Stimulated activated CD4-positive, alpha-beta T cell treated with anti-CD3 and anti-CD28 coated beads, Interleukin-15, amount 100 ng/mL, for 1 hour (primary cell): ENCODE measurements at places on chromosomes 11 and 22.
A peak's percentile ranks its signal among the peaks of the same experiment; 100 is the strongest.

- DNase-seq = no peak
Measured at GRCh38 chr22:46036558-46037408, 59.8 kb upstream of the WNT7B start.

DNA sequence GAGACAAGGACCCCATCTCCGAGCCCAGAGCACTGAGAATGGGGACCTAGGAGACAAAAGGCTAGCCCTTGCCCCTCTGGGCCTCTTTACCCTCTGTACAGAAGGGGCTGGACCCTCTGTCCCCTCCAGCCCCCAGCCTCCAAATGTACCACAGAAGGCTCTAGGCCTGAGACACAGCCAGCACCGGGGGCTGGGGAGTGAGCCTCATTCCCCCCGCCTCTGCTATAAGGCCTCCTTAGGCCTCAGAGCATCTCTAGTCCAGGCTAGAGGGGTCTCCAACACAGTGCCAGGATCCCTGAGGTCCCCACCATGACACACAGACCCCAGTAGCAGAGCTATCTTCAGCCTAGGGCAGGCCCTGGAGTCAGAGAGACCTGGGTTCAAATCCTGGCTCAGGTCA, 4.8 kb downstream of the SMTN start:
- DNase-seq = no peak

GRCh38 chr11:18641677-18642076, 7.5 kb upstream of the SPTY2D1 start:
- no peak for DNase-seq

DNA sequence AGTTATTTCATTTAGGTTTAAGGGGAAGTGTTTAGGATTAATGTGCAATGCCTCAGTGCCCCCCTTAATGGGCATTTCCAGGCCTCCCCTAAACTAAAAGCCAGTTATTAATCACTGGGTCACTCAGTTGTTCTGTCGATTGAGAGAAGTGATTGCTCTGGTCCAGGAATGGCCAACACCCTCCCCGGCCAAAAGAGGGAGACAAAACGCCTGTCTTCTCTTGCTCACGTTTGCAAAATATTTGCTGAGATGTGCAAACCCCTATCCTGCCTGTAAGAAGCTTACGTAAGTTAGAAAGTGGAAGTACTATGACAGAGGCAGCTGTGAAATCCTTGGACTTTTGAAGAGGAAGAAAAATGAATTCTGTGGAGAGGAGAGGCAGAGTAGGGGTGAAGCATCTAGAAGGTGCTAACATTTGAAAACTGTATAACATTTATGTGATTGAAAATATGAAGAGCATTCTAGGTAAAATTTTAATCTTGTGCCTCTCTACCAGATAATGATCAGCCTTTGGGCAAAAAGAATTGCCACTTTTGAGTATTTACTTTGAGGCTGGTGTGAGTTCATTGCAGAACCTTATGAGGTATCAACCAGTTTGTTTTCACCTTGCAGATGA, 37.7 kb downstream of the NTM start:
- DNase-seq = no peak

DNA sequence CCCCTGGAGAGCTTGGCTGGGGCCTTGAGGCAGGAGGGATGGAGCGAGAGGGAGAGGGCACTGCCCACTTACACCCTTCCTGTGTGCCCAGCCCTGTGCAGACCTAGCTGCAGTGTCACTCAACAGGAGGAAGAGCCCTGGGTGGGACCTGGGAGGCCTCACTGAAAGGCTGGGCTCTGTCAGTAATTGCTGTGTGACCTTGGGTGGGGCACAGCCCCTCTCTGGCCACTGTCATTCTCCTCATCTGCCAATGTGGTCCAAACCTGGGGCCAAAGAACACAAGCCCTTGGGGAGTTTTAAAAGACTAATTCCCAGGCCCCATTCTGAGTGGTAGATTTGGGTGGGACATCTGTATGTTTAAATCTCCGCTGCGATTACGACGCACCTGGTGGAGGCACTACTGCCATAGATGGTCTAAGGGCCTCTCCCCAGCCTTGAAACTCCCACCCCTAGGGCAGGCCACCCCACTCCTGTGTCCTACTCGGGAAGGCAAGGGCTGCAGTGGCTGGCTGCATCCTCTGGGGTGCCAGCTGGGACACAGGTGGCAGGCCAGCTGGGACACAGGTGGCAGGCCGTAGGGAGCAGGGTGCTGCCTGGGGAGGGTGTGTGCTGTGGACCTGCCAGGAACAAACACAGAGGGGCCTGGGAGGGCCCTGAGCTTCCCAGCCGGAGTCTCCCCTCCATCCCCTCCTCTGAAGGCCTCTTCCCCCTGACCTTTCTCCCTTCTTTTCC, 12.3 kb upstream of the SOX10 start:
- no peak for DNase-seq

- DNase-seq = no peak
Measured at GRCh38 chr11:61542705-61543104, 34.2 kb downstream of the LRRC10B start.

- DNase-seq = no peak
Measured at GRCh38 chr11:35292279-35292678, 127.1 kb downstream of the SLC1A2 start.

- DNase-seq = no peak
Measured at GRCh38 chr11:99773646-99774045, 752.9 kb downstream of the CNTN5 start.

- no peak for DNase-seq
Measured at GRCh38 chr11:47550288-47551047, 2.5 kb downstream of the CELF1 start.

- no peak for DNase-seq
Measured at GRCh38 chr11:113638376-113638775, 67.7 kb downstream of the TMPRSS5 start.

- DNase-seq = no peak
Measured at GRCh38 chr11:112394304-112394703, 133.6 kb upstream of the PLET1 start.

DNA sequence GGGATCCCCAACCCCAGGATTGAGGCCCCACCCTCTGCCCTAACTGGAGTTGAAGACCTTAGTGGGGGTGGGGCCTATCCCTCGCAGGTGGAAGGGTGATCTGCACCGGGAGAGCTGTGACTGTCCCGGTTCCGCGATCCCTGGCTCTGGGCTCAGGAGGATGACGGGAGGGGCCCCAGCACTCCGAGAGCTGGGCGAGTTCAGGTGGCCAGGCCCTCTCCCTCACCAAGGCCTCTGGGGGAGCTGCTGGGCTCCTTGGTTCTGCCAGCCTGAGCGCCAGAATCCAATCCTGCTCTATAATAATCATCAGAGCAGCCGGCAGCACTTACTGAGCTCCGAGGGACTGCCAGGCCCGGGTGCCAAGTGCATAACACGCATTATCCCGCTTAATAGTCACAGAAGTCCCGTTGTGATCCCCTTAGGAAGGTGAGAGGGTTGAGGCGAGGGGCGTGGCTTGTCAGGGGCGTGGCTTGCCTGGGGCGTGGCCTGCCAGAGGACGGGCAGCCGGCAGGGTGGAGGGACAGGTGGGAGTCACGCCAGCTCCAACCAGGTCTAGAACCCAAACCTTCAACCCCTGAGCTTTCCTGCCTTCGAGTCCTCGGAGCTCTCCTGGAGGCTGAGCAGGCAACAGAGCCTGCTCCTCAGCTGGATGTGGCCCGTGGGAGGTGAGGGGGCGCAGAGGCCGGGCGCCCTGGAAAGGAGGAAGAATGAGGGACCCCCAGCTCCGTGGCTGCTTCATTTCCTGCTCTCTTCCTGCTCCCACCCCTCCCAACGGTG, 7.3 kb upstream of the SYT7 start:
- DNase-seq = peak; percentile 40

GRCh38 chr11:130454491-130455252, 6.2 kb downstream of the ADAMTS15 start:
- DNase-seq = no peak

GRCh38 chr22:37433786-37434185, 6.5 kb upstream of the ELFN2 start:
- no peak for DNase-seq

- DNase-seq = no peak
Measured at GRCh38 chr22:36411589-36412258, 24.0 kb upstream of the MYH9 start.

DNA sequence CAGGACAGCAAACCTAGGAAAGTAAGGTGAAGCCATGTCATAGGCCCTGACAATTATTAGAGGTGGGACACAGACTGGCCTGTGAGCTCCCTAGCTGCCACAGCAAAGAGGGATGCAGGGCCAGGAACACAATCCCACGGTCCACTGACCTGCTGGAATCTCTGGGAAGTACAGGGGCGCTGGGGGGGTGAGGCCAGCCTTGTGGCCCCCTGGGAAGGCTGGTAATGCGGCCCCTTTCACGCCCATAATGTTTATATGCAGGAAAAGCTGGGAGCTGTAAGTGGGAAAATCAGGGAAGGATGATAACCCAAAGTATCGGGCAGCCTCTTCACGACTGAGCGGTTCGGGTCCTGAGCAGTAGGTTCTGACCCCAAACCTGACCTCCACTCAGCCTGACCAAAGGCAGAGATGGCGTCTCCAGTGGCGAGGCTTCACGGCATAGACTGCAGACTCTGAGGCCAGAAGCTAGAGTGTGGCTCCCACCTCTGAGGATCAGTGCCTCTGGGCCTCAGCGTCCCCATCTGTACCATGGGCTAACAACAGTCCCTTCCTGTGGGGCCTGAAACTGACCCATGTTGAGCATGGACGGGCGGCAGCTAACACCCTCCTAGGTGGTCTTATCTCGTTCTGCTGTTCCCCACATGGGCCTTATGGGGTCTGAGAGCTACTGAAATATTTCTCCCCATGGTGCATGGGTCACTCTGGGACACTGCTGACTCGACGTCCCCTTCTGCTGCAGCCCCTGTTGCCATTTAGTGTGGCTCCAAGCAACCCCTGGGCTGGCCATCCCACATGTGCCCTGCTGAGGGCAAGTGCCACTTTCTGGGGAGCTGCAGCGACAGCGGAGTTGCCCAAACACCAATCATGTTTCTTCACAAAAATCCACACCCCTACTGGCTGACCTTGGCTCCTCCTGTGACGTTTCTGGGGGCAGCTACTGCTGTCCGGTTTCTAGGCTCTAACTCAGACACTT, 101.8 kb downstream of the PHF21B start:
- no peak for DNase-seq

DNA sequence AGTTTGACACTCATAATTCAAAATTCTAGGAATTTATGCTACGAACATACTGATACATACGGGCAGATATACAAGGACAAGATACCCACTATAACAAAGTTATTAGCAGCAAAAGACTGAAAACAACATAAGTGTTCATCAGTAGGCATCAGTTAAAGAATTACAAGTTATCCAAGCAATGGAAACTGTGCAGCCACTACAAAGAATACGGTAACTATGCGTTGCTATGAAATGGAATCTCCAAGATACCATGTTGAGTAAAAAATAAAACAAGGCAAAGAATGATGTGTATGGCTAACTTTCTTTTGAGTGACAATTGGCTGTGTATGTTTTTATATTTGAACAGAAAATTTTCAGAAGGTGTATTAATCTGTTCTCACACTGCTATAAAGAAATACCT, 151.7 kb downstream of the ADAMTS15 start:
- DNase-seq = no peak

GRCh38 chr11:63767267-63767564, 1.4 kb downstream of the ZFTA start:
- DNase-seq = no peak

DNA sequence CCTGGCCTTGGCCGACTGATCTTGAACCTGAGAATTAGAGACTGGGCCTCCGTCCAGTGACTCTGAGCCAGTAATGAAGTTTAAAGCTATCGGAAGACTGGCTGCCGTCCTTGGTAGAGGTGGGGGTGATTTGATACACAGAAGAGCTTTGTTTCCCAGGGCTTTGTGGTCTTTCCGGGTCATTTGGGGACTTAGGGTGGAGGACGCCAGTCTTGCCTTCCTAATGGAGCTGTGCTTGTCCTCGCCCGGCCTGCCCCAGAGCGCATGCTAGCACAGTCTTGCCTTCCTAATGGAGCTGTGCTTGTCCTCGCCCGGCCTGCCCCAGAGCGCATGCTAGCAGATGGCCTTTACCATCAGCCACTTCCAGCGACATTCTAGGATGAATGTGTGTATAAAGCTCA, 65.8 kb downstream of the ST3GAL4 start:
- no peak for DNase-seq

GRCh38 chr11:88167853-88168252, 7.4 kb downstream of the RAB38 start:
- DNase-seq = no peak

- no peak for DNase-seq
Measured at GRCh38 chr11:111081021-111081511, 164.5 kb upstream of the POU2AF2 start.

GRCh38 chr11:121207485-121208115, 85.0 kb upstream of the SC5D start:
- no peak for DNase-seq

GRCh38 chr22:44193535-44193891, 12.8 kb downstream of the PARVG start:
- DNase-seq = no peak

DNA sequence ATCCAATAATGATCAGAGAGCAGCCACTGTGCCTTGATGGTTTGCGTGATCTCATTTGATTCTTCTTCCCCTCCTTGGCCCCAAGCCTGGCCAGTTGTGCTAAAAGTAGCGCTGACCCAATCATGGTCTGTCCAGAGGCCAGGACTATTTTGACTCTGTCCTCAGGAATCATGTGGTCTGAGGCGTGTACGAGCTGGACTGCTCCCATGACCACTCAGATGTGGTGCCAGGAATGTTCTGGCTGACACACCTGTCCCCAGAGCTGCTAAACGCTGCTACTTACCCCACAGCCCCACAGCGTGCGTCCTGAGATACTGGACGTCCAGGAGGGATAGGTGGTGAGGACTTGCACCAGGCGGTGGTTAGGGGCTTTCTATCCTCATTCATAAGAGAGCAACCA, 70.5 kb downstream of the FEZ1 start:
- DNase-seq = no peak

- DNase-seq = no peak
Measured at GRCh38 chr11:26070714-26071380, 261.1 kb upstream of the ANO3 start.

GRCh38 chr22:48883211-48883960, 944.3 kb downstream of the BRD1 start:
- DNase-seq = no peak

GRCh38 chr11:121488170-121488569, 35.4 kb upstream of the SORL1-AS1 start:
- no peak for DNase-seq

- DNase-seq = no peak
Measured at GRCh38 chr11:20754933-20755332, 85.5 kb downstream of the NELL1 start.

- DNase-seq = no peak
Measured at GRCh38 chr11:3094223-3094824, 37.1 kb upstream of the CARS1 start.

DNA sequence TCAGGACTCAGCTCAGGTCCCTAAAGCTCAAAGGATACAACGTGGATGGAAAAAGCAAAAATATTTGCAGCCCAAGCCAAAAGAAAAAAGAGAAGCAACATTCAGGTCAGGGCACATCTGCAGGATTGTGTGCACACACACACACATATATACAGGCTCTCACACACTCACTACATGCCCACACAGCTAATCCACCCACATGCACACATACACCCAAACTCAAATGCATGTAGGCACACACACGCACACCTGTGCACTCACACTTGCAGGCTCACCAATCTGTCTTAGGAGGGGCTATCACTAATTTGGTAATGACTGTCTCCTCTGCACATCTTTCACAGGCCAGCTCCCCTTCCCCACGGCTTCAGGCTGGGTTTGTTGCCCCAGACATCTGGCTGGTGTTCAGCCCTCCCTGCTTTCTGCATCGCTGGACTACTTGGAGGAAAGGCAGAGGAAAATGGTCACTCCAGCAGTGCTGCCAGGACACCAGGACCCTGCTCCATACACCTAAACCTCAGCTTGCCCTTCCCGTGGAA, 103.6 kb upstream of the DRD2 start:
- no peak for DNase-seq

- DNase-seq = no peak
Measured at GRCh38 chr11:121059605-121060004, 35.7 kb downstream of the TBCEL start.
